ENCODE measurements at places on chromosomes 2 and 18.

DNA sequence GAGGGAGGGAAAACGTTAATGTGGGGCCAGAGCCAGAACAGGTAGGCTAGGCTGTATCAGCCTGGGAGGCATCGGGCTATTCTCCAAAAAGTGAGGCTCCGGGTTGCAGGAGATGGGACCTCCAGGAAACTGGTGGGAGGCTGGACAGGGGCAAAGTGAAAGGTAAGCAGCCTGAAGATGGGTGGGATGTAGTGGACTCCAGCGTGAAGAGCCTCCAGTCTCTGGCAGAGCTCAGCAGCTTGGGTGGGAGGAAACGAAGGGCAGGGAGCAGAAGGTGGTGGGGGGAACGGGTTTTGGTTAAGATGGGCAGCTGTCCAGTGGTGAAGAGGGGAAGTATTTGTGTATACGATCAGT, 3.1 kb upstream of the EMX1 start:
- no peak for DNase-seq

DNA sequence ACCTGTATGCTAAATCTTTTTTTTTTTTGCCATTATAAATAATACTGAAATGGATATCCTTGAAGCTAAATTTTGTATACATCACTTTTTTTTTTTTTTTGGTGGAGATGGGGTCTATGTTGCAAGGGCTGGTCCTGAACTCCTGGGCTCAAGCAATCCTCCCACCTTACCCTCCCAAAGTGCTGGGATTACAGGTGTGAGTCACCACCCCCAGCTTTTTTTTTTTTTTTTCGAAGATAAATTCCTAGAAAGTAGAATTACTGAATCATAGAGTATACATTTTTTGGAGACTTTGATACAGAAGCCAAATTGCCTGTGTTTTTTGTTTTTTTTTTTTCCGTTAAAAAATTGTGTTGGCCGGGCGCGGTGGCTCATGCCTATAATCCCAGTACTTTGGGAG, 51.0 kb upstream of the MCFD2 start:
- DNase-seq: no peak

DNA sequence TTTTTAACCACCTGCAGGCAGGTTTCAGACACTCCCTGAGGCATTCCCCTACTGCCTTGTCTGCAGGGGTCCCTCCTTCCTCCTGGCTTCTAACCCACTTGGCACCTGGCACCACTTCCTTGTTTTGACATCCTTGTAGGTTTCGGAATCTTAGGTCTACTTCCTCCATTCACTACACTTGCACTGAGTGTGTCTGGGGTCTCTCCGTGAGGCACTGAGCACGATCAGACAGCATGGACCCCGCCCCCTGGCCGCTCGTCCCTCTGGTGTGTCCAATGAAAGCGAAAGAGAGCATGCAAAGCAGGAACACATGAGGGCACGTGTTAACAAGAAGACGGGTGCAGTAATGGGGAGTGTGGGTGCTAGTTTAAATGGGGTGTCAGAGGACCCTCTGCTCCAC, 63.8 kb downstream of the HAUS1 start:
- no peak for DNase-seq

GRCh38 chr2:120394764-120395163, 48.8 kb downstream of the INHBB start:
- DNase-seq: no peak

DNA sequence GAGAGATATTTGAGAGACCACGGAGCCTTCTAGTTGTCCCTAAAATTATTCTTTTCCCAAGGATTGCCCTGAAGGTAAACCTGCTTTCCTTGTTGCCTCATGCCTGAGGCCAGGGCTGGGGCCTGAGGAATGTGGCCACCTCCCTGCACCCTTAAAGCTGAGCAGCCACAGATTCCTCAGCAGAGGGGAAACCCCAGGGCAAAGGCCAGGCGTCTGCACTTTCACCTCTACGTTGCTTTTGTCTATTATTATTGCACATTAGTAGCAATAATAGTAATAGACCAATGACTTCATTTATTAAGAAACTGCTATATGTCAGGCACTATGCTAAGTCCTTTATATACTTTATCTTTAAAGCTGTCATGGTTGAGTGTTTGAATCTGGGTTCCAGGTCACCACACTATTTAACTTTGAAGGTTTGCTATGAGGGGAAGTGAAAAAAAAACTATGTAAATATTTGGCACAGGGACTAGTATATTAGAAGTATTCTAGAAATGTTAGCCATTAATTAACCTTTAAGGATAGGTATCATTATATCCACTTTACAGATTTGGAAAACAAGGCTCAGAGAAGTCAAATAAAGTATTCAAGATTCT, 104.2 kb downstream of the LRRC30 start:
- no peak for DNase-seq

GRCh38 chr2:194672994-194673393, 984.0 kb upstream of the SLC39A10 start:
- DNase-seq: no peak

DNA sequence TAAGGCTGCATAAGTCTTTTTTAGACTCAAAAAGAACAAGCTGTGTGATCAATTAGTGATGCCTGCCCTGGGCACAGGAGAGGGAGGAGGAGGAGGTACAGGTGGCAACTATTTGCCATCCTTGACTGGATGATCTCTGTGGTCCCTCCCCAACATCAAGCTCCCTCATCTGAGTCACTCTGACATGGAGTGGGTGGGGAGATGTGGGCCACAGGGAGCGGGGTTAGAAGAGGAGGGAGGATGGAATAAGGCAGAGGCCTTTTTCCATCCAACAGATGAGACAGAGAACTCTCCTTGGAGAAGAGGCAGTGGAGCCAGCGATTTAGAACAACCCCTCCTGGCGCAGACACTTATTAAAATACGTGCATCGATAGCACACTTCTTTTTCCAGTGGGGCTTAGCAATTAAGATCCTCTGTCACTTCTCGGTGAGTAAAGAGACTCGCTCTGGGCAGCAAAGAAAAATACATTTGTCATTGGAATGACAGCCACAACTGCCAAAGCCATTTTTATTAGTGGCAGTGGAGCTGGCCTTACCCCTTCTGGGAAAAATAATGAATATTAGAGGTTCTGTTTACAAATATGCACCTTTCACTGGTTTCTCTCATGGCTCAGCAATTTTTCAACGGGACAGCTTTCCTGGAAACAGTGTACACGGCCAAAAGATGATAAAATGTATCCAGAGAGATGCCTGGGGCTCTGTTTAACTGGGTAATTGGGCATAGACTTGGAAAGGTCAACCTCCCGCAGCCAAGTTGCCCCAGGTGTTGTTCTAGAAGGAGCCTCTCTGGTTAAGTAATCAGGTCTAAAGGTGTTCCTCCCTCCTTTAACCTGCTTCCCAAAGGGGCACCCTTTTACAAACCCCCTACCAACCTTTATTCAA, 238.4 kb upstream of the CXCR4 start:
- DNase-seq: no peak

DNA sequence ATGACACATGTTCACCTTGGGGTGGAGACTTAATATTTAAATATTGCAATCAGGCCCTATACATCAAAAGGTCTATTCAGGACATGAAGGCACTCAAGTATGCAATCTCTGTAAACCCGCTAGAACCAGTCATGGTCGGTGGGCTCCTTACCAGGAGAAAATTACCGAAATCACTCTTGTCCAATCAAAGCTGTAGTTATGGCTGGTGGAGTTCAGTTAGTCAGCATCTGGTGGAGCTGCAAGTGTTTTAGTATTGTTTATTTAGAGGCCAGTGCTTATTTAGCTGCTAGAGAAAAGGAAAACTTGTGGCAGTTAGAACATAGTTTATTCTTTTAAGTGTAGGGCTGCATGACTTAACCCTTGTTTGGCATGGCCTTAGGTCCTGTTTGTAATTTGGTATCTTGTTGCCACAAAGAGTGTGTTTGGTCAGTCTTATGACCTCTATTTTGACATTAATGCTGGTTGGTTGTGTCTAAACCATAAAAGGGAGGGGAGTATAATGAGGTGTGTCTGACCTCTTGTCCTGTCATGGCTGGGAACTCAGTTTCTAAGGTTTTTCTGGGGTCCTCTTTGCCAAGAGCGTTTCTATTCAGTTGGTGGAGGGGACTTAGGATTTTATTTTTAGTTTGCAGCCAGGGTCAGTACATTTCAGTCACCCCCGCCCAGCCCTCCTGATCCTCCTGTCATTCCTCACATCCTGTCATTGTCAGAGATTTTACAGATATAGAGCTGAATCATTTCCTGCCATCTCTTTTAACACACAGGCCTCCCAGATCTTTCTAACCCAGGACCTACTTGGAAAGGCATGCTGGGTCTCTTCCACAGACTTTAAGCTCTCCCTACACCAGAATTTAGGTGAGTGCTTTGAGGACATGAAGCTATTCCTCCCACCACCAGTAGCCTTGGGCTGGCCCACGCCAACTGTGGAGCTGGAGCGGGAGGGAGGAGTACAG, 108.1 kb downstream of the XRCC5 start:
- no peak for DNase-seq

GRCh38 chr18:63511285-63511684, 30.9 kb upstream of the SERPINB12 start:
- no peak for DNase-seq

DNA sequence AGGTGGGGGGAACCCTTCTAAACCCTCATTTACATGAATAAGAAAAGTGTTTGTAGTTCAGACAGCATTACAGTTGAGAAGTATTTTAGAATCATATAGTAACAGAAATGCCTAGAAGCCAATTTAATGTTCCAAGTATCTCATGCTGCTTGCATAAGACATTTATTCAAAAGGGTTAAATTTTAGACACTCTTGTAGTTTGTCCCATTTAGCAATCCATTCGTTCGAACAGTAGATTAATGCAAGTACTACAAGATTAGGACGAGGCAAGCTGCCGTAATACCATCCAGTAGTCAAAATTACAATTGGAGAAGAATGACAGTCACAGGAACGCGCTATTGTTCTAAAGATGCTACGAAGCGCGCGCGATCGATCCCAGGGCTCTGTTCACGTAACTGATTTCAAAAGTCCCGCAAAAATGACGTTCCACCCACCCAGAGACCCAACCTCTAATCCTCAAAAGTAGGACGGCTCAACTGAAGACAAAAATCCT, 1.2 kb downstream of the TMEM237 start:
- DNase-seq: no peak

DNA sequence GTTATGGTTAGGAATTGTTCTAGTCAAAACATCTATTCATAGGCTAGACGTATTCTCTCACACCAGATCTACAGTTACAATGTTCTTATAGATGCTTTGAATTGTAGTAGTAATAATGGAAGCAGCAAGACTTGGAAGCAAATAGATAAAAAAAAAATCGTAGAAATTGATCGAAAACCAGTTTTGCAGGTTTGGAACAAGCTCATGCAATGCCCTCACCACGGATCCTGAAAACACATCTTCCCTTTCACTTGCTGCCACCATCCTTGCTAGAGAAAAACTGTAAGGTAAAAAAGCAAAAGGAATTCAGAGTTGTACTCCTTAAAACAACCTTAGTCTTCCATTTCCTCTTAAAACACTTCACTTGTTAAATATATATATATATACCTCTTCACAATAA, 4.4 kb downstream of the SULT1C4 start:
- no peak for DNase-seq

DNA sequence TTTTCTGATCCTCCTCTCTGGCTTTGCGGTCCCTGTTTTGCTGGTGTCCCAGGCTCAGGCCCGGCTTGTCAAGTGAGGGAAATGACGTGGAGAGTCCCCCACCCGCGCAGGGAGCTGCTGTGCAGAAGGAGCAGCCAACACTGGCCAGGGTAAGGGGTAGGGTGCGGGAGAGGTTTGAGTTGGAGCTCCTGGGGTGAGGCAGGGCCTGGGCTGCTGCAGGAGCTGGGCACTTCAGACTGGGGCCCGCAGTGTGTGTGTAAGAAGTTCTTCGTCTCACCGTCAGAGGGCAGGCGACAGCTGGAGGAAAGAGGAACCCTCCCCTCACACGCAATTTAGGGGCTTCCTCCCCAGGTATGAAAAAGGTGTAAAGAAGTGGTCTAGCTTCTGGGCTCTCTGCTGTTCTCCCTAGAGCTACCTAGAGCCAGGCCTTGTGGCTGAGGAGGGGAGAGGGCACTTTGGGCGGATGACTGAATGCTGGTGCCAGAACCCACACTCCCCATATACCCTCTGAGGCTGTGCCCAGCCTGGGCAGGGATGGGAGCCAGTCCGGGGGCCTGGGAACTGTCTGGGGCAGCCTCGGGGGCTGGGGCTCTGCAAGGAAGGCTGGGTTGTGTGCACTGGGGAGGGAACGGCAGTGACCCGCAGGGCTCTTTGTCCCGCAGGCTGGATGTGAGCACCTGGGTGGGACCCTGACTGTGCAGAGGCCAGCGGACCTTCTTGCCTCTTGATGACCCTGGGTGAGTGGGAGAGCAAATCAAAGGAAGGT, 11.8 kb downstream of the CELF4 start:
- no peak for DNase-seq

- DNase-seq: no peak
Observed at GRCh38 chr18:80250740-80251364, 3.5 kb upstream of the PARD6G start.

DNA sequence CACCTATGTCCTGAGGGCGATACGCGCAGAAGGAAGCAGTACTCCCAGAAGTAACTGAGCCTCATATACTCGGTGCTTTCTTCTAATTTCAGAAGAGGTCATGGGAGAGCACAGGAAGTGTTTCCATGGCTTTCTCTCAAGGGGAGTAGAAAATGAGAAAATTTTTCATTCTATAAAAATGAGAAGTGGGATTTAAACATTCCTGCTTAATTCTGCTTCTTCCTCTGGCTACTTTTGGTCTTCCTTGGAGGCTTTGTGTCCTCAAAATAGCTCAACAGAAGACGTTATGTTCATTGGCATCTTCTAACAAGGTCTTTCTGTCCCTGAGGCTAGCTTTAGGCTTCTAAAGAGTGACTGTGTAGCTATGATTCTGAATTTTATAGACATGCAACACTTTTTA, 497.0 kb downstream of the TDRD15 start:
- no peak for DNase-seq

- DNase-seq: no peak
Observed at GRCh38 chr2:12244070-12244469, 472.7 kb upstream of the TRIB2 start.

DNA sequence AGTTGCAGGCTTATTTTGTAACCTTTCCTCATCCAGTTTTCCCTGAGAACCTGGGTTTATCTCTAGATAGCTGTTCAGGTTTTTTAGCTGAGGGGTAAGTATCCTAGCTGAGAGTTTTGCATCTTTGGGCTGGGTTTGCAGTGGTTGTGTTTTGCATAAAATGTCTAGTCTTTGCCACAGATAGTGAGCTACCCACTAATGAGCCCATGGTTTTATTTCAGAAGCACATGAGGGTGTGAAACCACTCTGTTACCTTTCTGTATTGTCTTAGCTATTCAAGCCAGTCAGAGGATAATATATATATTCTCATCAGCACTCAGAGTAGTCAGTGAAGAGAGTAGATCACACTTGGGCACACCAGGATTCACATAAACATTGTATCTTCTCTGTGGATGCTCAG, 24.6 kb upstream of the TXNDC2 start:
- DNase-seq: no peak

GRCh38 chr2:181790716-181791649, 100.5 kb upstream of the ITPRID2 start:
- no peak for DNase-seq

DNA sequence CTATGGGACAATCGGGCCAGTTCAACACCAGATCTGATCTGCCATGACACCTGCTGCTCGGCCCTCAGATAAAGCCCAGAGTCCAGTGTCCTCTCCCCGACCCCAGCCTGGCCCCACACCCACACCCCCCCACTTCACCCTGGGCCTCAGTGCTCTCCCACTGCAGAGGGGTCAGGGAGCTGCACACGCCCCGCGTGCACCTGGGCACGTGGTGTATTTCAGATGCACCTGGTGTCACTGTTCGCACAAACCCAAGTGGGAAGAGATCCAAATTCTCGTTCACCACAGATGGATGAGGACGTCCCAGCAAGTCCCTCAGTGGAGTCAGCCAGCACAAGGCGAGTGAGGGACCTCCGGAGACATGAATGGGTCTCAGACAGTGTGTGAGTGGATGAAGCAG, 161.3 kb downstream of the RTP5 start:
- no peak for DNase-seq

- no peak for DNase-seq
Observed at GRCh38 chr2:60096556-60096955, 456.9 kb downstream of the BCL11A start.

Measured in muscle of arm (tissue), 14 donors.